ENCODE measurements at places on chromosomes 11 and 22. TPM values are rescaled to one million over a fixed set of nuclear protein-coding genes. Genes with fewer than 3 reads are reported as not detected.

- no peak for DNase-seq
These were observed 29.8 kb downstream of the TEAD1 start for GRCh38 chr11:12704049-12704448.

GRCh38 chr11:46009647-46010046 lies 87.2 kb downstream of the LARGE2 start:
- DNase-seq: no peak

DNA sequence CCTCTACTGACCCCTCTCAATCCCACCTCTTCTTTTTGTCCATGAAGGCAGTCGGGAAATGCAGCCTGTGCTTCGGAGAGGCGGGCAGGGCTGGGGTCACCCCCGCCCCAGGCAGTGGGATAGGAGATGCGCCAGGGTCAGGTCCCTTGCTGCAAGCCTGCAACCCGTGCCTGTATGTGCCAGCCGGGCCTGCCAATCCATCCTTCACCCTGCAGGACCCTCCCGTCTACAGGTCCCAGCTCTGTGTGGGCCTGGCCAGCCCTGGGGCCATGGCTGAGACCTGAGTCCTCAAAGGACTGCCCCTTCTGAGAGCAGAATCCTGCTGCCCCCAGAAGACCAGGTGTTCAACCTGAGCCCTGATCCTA lies 10.9 kb downstream of the ASCL2 start:
- DNase-seq: no peak

DNA sequence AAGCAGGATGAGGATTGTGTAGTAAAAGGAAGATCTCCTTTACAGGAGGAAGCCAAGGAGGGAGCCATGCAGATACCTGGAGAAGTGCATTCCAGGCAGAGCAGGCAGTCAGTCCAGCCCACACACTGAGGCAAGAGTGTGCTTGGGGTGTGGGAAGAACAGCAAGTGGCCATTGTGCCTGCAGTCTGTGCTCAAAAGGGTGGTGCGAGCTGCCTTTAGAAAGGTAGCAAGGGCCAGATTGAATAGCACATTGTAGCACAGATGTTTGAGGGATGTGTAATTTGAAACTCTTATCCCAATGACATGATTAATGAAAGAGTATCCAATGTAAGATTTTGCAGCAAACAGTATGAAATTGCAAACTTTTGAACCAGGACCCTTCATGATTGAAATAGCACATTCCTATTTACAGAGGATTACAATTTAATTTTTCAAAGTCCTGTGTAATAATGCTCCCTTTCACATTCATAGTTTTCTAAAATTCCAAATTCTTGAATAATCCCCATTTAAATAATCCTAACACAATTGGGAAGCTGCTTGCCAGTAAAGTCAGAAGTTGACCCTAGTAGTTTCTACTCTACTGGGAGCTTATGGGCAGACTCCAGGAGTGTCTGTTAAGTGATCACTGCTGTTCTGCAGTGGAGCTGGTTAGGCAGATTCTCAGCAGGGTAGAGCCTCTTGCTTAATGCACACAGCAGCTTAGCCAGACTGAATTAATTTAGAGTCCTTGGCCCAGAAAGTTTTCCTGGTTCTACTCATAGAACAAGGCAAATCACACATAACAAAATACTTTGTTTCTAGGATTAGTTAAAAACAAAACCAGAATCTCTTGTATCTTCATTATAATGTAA lies 78.1 kb downstream of the CYB5R2 start:
- DNase-seq: no peak

GRCh38 chr11:15851051-15851498 lies 505.3 kb downstream of the SOX6 start:
- DNase-seq: no peak

The RFPL2 gene
- 0.63 TPM for total RNA-seq

DNA sequence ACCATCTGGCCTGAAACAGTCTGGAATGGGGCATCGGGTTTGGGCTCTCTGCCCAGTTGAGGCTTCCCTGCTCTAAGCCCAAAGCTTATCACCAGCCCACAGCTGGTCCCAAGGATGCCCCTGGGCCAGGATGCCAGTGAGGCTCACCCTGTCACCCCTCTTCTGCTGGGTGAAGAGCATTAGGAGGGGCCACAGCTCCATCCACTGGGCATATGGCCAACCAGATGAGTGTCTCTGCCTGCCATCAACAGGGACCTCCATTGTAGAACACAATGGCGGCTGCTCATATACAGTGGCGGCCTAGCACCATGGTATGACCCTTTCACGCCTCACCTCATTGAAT lies 5.6 kb downstream of the CHST1 start:
- no peak for DNase-seq

The RIBC2 gene
- total RNA-seq: 1.1 TPM

- DNase-seq: no peak
These were observed 20.7 kb downstream of the DIXDC1 start for GRCh38 chr11:111957663-111958444.

DNA sequence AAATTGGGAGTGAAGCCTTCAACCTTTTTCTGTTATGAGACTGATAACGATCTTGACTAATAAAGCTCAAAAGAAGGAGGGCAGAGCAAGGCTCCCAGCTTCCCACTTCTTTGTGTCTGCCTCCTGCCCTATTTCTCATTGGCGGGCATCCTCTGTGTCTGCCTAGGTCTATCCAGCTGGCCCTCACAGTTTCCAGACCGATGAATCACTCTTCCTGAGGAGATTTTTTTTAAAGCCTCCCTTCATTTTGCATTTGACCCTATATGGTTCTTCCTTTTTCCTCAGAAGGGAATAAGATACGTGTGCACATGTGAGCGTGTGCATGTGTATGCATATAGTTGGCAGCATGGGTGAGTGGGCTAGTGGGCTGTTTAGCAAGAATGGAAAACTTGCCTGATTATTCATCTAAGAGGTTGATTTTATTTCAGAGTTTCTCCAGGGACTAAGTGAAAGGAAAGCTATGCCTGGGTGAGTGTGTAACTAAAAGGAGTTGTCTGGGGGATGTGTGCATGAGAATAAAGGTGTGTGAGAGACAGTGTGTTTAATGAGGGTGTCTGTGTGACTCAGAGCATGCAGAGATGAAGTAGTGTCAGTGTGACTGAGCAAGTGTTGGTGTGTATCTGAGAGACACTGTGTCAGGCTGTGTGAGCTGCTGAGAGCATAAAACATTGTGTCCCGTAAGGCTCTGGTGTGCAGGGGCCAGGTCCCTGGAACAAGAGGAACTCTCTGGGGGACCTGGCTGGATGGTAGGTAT lies 12.2 kb downstream of the PHLDB1 start:
- no peak for DNase-seq

The TIGD3 gene
- 0.26 TPM for total RNA-seq

GRCh38 chr11:69245491-69246345 lies 48.2 kb upstream of the MYEOV start:
- DNase-seq: no peak

- DNase-seq: no peak
These were observed 29.6 kb upstream of the SNX19 start for GRCh38 chr11:130945896-130946295.

DNA sequence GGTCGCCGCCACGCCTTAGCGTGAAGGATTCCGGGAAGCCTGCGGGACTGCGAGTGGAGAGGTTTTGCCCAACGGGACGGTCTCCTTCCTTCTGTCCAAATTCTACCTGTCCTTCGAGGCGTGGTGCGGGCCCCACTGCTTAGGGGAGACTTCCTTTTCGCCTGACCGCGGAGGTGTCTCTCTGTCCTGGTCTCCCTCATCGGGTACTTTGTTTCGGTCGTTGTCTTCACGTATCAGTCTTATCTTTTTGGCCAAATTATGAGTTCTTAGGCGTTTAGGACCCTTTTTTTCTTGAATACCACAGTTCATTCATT lies 388 bp downstream of the HINFP start:
- no peak for DNase-seq

The FOLR2 gene
- total RNA-seq: not detected

DNA sequence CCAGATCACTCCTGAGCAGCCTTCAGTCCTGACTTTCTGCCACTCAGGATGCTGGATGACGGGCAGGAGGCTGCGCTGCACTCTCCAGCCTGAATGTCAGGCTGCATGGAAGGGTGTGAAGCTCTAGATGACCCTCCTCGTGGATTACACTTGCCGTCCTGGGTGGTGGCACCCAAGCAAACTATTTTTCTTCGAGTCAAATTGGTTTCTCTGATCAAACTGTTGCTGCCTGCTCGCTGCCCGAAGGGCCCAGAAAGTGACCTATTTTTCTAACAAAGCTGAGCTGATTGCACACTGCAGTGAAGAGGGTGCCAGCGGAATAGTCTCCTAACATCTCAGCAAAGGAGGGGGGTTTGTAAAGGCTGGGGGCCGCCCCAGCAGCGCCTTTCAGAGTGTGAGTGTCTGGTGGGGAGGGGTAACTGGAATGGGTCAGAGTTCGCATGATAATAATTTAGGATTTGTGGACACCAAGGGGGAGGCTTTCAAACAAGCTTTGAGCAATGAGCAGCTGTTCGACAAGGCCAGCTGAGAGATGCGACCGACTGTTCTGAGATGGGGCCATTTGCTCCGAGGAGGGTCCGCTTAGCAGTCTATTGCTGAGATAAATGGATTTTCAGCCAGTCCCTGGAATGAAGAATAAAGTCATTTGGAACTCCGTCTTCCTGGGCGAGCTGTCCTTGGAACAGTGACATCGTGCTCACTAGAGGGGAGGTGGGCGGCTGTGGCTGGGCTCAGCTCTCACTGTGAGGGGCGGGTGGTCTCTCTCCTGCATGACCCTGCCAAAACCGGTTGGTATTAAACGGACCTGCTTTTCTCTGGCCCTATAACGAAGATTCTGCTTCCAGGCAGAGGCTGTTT lies 537.6 kb downstream of the BRD1 start:
- DNase-seq: no peak

DNA sequence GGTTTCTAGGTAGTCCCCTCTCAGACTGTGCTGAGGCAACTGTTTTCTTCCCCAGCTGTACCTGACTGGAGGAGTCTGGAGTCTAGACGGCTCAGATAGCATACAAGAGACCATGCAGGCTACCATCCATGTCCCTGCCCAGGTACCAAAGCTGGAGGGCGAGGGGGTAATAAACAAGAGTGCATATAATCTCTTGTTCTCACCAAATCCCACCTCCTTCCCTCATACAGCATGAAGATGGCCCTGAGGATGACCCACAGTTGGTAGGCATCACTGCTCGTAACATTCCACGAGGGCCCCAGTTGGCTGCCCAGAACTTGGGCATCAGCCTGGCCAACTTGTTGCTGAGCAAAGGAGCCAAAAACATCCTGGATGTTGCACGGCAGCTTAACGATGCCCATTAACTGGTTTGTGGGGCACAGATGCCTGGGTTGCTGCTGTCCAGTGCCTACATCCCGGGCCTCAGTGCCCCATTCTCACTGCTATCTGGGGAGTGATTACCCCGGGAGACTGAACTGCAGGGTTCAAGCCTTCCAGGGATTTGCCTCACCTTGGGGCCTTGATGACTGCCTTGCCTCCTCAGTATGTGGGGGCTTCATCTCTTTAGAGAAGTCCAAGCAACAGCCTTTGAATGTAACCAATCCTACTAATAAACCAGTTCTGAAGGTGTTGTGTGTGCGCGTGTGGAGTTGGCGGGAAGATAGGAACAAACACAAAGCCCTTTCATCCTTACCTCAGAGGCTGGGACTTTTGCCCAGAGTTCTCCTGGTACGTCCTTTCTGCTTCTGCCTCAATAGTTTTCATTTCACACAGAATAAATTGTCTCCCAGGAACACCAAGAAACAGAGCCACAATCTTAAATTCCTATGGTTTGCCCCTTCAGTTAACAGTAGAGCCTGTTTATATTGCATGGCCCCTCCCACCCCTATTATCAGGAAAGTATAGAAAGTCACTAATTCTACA lies 8.5 kb downstream of the HMBS start:
- no peak for DNase-seq

The BIK gene
- 0.46 TPM for total RNA-seq

The TOP3B gene
- 15.5 TPM for total RNA-seq
